ENCODE measurements at places on chromosomes 5 and 9.

DNA sequence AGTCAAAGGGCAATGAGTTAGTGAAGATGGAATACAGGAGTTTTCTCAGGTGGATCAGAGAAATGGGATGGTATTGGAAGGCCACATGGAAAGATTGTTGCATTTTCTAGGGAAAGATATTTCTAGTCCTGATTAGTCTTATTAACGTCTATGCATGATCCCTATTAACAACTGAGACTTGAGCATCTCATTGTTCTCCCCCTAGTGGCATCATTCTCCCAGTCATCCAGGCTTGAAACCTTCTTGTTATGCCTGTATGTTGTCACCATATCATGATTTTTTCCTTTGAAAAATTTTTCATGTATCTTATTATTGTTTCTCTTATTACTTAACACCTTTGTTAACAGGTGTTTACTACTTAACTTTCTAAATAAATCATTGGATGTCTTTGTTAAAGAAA lies 34.4 kb downstream of the KIF2A start:
- DNase-seq = no peak

DNA sequence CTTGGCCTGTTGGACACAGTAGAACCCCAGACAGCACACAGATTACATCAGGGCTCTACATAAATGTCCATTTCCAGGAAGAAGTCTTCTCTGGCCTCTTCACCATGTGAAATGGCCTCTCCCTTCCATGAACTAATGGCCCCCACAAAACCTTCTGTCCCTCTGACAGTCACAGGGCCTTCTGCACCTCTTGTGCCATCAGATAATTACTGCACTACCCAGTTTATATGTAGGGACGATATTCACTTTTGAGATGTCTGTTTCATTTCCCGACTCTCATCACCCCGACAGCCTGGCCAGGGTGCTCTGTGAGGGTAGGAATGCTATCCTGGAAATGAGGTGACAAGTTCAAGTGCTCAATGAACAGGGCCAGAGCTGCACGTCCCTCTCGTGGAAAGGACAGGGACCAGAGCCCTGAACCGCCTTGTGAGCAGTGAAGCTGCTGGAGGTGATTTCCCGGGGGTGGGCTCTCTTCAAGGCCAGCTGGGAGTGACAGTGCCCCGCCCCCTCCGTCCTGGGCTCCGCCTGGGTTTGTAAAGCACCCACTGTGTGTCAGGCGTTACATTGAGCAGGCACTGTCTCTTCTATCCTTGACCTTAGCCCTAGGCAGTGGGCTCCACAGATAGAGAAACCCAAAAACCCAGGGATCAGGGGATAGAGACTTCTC lies 3.0 kb upstream of the FAM78A start:
- DNase-seq = no peak

- no peak for DNase-seq
These were observed 300.5 kb downstream of the ARL15 start for GRCh38 chr5:54009828-54010227.

DNA sequence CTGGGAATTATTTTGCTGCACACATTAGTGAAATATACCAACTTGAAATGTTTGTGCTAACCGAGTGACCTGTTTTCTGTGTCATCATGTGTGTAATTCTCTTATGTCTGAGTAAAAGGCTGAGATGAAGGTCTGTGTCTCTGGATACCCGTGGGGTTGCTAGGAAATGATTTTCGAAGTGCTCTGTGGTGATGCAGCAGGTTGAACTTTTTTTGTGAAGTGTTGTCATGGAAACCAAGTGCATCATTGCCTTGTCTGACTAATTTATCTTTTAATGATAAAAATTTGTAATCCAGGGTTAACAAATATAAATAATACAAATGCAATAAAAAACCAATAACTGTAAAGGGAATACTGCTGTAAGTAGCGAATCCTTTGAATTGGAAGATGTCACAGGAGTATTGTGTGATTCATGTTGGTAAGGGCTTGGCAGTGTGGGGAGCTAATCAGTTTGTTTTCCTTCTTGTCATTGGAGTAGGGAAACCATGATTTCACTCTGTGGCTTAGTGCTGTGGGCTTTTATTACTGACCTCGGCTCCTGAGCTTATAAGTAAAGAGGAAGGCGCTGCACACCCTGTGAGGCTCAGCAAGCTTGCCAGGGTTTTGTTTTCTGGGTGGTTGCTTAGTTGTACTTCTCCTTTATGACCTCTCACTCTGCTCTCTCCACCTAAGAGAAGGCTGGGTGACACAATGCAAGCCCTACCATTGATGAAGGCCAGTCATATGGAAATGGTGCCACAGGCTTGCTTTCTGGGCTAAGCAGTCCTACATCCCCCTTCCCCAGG lies 22.3 kb downstream of the PDE8B start:
- no peak for DNase-seq

DNA sequence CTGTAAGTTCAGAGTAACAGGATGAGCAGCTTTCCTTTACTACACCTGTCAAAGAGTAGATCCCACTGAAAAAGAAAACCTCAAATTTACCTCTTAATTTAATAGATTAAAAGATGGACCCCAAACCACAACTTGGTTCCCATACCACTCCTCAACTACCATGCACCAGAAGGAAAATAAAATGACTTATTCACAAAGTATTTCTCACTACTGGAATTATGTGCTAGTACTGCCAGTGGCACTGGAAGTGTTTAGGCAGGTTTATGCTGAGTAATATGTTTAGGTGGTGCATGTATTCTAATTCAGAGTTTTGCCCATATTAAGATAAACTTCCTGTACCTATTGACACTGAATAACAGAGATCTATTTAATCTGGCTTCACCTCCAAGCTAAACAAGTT lies 6.6 kb downstream of the PLK2 start:
- DNase-seq = no peak

- DNase-seq = no peak
These were observed 366.5 kb downstream of the TMEM38B start for GRCh38 chr9:106060885-106061284.

- no peak for DNase-seq
These were observed 61.8 kb upstream of the TBC1D2 start for GRCh38 chr9:98317134-98317857.

- no peak for DNase-seq
These were observed 14.7 kb downstream of the SIL1 start for GRCh38 chr5:139183502-139183901.

DNA sequence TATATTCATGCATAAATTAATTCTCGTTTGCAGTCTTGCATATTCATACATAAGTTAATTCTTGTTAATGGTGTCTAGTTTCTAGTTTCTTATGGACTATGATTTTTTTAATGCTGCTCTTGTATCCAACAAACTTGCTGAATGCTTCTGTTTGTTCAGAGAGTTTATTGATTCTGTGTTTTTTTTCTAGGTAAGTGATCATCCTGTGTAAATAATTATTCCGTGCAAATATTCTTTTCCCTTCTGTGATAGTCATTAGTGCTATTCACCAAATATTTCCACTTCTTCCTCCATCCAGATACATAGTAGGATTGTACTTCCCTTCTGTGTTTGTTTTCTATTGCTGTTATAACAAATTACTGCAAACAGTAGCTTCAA lies 35.8 kb upstream of the SHISAL2B start:
- no peak for DNase-seq

DNA sequence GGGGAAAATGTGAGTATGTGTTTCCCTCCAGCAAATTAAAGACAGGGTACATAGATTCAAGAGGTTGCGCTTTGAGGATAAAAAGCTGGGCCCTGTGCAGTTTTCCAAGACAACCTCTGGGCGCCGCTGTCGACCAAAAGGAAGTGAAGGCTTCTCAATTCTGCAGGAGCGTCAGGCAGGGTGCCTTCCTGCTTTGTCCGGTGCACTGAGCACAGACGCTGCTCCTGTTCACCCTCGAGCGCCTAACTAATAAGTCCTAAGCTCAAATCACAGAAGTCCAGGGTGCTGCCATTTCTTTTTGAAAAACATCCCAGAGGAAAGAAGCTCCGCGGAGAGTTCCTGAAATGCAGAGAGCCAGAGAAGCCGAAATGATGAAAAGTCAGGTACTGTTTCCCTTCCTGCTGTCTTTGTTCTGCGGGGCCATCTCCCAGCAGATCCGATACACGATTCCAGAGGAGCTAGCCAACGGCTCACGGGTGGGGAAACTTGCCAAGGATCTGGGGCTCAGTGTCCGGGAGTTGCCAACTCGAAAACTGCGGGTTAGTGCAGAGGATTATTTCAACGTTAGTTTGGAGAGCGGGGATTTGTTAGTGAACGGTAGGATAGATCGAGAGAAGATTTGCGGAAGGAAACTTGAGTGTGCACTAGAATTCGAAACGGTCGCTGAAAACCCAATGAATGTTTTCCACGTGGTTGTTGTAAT lies at the start of gene PCDHGB1:
Gene PCDHGB1 (plus strand): TSS at position 183 of the 703 bp plus-strand sequence. CDS start 162 bp downstream, at position 345.
- no peak for DNase-seq

DNA sequence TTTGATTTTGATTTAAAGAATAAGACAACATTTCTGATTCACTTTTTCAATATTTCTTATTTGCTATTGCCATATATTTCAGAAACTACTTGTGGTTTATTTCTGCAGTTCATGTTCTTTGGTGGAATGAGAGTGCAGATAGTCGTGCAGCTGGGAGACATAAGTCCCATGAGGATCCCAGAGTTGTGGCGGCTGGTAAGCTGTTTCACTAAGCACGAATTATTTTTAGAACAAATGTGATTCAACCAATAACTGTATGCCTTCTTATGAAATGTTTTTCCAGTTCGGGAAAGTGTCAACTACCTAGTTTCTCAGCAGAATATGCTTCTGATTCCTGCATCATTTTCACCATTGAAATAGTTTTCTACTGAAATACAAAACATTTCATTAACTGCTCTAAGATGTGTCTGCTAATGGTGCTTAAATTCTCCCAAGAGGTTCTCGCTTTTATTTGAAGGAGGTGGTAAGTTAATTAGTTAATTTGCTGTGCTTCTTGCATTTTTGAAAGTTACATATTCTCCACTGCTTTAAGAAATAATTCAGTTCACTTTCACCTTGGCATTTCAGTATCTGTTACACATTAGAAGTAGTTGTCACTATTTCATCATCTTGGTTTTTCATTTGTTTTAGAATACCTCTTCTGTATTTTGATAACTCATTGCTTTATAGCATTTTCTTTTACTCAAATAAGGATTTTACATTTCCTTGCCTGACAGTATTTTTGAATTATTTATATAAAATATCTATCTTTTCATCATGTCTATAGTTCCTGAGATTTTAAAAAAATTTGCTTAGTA lies 9.0 kb downstream of the NIPSNAP3B start:
- no peak for DNase-seq

All from suprapubic skin (tissue), 4 donors.